ENCODE measurements at places on chromosomes 16 and 17.

- DNase-seq = no peak
These were observed 5.7 kb upstream of the CD300LG start for GRCh38 chr17:43841282-43841681.

- no peak for DNase-seq
These were observed 60.6 kb downstream of the SCNN1B start for GRCh38 chr16:23362460-23363317.

DNA sequence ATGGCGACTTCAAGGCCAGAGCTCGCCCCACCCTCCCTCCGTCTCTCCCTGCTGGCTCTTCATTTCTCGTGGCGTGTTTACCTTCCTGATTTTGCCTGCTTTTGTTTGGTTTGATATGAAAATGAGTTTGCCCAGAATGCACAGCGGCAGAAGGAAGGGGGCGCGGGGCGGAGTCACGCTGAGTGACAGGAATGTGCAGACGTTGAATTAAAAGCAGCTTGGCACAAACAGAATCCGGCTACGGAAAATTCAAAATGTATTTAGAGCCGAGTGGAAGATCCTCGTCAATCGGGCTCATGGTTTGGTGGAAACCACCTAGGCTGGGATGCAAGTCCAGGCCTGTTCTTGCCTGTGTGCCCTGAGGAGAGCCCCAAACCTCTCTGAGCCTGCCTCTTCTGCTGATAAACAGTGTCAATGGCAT is 102.7 kb downstream of the SDK2 start:
- no peak for DNase-seq

DNA sequence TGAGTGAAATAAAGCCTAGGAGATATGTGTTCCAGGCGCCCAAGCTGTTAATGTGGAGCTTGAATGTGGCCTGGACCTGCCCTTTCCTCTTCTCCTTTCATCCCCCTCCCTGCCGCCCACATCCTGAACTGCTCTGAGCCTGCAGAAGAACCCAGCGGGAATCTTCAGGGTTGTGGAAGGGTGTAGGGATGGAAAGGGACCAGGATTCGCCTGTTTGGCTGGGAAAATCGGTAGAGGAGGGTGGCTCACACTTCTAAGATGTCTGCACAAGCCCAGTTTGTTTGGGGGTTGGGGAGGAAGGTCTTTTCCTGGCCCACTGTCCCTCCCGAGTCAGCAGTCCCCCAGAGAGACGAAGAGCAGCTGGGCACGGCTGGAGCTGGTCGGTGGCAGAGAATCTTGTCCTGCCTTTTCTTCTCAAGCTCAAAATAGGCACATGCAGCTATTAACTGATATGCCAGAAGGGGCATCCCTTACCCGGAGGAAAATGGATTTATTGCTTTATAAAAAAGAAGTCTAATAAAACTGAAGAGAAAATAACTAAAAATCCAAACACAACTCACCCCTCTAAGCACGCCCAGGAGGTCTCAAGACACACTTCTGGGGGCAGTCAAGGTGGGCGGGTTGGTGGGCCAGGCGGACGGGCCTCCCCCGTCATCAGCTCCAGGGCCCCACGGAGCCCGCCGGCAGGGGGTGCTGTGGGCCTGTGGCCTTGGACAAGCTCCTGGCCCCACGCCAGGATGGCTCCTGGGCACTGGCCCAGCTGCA is 11.5 kb upstream of the PITPNA start:
- DNase-seq = peak; percentile 93

GRCh38 chr17:80181431-80181830 is 11.6 kb downstream of the CARD14 start:
- DNase-seq = no peak

- DNase-seq = peak; percentile 47
These were observed 7.8 kb downstream of the KRT28 start for GRCh38 chr17:40791787-40792436.

- no peak for DNase-seq
These were observed 7.3 kb downstream of the BRIP1 start for GRCh38 chr17:61856035-61856434.

- DNase-seq = peak; percentile 73
These were observed at the start of gene MEOX1 for GRCh38 chr17:43661699-43662412. TSS of gene MEOX1 (minus strand) at chr17:43661922. CDS start at chr17:43661534, 388 bp downstream.

GRCh38 chr16:53071748-53072301 is 17.0 kb downstream of the CHD9 start:
- DNase-seq = no peak

DNA sequence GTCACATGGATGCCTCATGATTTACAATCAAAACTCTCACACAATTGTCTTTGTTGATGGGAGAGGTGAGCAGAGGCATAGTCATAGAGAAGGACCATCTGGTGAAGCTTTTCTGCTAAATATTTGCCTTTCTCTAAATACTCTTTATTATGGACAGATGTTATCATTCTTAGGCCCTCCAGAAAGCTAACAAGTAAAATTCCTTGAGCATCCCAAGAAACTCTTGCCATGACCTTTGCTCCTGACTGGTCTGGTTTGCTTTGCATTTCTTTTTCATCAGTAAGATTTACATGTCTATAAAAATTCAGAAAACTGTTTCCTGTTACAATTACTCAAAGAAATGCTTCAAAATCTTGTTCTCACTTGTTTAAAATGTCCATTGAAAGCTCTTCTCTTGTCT is 1336.6 kb upstream of the CDH8 start:
- DNase-seq = no peak

DNA sequence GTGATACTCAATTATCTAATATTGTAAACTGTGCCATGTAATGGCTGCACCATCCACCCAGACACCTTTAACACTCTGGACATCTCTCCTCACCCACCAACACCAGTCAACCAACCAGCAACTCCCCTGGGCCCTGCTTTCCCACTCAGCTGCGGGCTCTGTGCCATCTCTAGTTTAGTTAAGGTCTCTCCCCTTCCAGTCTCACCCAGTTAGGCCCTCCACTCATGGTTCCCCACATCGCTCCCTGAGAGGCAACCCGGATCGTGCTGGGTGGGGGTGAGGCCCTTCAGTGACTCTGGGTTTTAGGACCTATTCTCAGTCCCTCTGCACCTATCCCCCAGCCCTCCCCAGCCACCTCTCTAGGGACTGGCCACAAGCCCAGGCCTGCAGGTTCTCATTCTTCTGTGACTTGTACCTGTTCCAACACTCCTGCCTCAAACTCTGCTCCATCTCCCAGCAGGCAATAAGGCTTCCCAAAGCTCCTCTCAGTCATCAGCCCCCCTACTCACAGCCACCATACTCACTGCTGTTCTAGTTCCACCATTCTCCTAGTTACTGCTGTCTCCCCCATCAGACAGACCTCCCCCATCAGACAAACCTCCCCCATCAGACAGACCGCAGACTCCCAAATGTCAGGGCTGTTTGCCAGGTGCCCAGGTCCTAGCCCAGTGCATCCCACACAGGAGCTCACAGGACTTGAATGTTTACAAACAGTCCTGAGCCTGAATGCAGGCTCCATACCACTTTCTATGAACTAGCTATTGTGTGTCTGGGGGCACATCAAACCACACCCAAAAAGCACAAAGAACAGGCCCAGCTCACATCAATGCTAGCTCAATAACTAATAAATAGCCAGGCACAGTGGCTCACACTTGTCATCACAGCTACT is 2.6 kb downstream of the TK2 start:
- no peak for DNase-seq

GRCh38 chr16:1494129-1494640 is 1.0 kb downstream of the TELO2 start:
- peak; percentile 93 for DNase-seq

- DNase-seq = no peak
These were observed 71.0 kb upstream of the CCL1 start for GRCh38 chr17:34434052-34434451.

DNA sequence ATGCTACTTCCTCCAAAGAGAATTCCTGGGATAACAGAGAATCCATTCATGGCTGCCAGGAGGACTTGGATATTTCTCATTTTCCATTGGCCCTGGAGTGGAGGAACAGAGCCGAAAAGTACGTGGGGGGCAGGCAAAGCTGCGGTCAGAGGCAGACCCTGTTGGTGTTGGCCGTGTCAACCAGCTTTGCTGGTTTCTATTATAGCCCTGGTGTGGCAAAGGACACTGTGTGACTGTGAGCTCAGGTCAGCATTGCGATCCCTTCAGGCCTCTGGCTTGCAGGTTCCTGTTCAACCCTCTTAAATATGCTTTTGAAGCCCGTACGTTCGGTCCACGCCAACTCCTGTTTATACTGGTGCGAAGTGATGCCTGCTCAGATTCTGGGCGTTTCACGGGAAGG is 596.2 kb downstream of the MAF start:
- DNase-seq = no peak

DNA sequence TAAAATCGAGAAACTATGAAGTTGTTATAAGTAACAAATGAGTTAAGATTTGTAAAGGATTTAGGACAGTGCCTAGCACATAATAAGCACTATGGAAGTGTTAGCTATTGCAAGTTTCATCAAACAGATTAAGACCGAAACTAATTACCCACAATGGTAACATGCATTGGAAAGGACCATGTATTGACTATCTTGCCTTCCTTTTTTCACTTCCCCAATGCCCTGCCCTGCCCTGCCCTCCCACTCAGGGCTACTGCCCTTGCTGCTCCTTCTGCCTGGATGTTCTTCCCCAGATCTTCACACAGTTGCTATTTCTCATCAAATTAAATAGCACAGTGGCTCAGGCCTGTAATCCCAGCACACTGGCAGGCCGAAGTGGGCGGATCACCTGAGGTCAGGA is 202.1 kb upstream of the PSMD7 start:
- DNase-seq = no peak

DNA sequence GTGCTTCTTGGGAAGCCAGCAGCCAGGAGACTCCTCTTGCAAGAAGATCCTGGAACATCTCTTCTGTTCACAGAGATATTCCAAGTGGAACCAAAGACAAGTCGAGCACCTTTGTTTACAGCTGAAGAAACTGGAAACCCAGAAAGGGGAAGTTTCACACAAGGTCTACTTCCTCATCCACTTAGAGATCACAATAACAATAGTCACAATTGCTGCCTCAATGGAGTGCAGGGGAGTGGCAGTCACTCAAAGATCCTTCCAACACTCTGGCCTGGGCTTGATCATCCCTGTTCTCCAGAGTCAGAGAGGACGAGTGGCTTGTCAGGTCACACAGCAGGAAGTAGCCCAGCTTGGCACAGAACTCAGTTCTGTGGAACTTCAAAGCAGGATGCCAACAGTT is 46.9 kb upstream of the SIAH1 start:
- no peak for DNase-seq

- no peak for DNase-seq
These were observed 224.4 kb upstream of the CACNG5 start for GRCh38 chr17:66610361-66611133.

DNA sequence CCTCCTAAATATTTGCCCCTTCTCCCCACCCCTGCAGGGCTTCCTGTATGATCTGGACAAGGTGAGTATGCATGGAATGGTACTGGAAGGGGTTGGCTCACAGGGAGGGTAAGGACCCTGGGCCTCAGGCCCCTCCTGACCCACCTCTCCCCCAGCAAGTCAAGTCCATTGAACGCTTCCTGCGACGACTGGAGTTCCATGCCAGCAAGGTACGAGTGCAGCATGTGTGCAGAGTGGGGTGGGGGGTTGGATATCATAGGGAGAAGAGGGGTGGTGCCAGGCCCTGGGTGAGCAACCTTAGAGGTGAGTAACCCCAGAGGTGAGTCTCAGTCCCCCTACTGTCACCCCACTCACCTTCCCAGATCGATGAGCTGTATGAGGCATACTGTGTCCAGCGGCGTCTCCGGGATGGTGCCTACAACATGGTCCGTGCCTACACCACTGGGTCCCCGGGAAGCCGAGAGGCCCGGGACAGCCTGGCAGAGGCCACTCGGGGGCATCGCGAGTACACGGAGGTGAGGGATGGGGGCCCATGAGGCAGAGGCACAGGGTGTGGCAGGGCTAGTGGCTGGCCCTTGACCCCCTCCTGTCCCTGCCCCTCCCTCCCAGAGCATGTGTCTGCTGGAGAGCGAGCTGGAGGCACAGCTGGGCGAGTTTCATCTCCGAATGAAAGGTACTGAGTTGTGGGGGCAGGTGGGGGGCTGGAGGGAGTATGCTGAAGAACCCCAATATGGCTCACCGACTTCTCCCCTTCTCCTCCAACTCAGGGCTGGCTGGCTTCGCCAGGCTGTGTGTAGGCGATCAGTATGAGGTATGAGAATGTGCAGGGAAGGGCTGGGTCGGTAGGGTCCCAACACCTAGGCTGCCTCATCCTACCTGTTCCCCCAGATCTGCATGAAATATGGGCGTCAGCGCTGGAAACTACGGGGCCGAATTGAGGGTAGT is 11.3 kb downstream of the RIPOR1 start:
- DNase-seq = no peak

DNA sequence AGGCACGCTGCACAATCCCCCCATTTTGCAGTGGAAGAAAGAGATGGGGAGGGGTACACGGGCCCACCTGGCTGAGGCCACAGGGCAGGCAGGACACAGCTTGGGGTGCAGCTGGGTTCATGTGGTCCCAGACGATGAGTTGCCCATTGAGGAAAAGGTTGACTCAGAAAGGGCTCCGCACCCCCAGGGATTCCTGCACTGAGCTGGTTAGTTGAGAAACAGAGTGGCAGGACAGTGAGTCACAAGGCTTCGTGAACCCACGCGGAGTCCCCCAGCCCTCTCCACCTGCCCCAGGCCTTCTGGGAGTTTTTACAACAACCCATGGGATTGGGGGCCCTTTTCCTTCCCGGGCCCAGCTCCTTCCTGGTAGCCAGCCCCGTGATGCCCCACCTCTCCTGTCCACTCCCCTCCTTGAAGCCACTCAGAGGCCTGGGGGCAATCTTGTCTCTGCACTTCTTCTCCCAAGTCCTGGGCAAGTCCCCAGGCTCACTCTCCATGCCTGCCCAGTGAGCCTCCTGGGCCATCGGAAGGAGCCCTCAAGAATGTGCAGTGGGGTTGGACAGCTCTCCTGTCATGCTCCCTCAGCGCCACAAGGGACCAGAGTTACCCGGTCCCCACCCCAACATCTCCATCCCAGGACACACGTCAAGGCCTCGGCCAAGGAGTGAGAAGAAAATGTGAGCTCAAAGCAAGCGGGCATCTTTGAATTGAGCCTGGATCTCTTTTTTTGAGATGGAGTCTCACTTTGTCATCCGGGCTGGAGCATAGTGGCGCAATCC is 251.2 kb downstream of the PARN start:
- peak; percentile 53 for DNase-seq

GRCh38 chr17:57447357-57447989 is 191.2 kb downstream of the MSI2 start:
- no peak for DNase-seq

DNA sequence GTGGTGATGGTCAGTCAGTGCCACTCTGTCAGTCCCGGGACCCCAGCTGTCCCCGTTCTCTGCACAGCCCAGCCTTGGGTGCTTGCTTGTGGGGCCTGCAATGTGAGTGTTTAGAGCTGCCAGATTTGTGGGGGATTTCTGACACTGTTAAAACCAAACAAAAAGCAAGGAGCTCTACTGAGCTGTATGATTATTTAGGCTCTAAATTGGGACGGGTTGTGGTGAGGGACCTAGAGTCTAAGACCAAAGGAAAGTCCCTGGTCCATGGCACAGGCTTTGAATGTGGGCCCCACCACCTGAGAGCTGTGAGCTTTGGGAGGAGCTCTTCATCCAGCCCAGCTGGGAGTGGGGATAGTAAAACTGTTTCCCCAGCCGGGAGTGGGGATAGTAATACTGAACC is 63.3 kb downstream of the KSR1 start:
- DNase-seq = no peak

Data from AG20443 (cell line).